ENCODE measurements at places on chromosomes 4 and X.

DNA sequence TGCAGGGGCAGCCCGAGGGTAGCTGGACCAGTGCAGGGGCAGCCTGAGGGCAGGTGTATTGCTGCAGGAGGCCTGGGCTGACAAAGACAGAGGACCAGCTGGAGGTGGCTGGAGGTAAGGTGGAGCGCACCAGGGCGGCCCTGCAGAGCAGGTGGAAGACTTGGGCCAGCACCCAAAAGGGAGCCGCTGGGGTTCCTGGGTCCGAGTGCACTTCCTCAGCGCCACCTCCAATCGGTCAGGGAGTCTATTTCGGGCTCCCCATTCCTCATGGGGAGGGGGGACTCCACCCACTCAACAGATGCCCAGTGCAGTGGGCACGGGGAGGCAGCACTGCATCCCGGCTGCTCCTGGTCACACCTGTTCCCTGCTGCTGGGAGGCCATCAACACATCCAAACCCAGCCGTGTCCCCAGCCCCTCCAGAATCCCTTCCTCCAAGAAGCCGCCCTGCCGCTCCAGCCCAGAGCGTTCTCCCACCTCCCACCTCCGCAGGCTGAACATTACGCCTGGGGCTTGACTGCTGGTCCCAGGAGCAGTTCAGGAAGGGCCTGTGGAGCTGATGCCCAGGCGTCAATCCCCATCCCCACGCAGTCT, 1.5 kb downstream of the LRPAP1 start:
- no peak for DNase-seq

- no peak for DNase-seq
These were observed 276.5 kb upstream of the CTSO start for GRCh38 chr4:156230176-156230575.

GRCh38 chrX:63884821-63885790, 100.1 kb upstream of the ARHGEF9 start:
- no peak for DNase-seq

DNA sequence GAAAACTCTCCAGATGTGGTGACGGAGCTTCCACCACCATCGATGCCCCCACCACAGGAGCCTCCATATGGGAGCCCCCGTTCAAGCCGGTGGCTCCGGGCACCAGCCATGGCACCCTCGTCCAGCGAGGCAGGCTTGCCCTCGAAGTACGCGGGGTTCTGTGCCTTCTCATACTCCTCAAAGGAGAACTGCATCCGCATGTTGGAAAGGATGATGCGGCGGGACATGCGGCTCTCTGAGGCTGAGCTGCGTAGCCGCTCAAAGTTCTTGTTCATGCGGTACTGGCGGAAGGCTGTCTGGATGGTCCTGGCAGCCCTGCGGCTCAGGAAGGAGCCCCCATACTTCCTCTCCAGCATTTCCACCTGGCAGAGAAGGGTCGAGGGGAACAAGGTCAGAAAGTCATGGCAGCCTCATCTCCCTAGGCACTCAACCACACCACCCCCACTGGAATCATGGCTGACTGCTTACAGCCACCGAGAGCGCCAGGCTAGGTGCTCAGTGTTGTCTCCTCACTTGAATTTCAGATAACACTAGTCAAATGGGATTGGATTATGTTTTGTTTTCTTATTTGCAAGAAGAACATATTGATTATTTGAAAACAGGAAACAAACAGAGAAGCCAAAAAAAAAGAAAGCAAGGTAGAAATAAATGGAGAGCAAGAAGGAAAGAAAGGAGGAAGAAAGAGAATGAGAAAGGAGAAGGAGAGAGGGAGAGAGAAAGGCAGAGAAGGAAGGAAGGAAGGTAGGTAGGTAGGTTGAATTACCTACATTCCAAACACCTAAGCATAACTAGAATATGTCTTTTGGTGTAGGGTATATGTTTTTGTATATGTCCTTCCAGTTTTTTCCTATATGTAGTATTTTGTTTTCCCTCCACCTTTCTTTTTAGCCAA, 26.6 kb downstream of the IQSEC2 start:
- DNase-seq = no peak

DNA sequence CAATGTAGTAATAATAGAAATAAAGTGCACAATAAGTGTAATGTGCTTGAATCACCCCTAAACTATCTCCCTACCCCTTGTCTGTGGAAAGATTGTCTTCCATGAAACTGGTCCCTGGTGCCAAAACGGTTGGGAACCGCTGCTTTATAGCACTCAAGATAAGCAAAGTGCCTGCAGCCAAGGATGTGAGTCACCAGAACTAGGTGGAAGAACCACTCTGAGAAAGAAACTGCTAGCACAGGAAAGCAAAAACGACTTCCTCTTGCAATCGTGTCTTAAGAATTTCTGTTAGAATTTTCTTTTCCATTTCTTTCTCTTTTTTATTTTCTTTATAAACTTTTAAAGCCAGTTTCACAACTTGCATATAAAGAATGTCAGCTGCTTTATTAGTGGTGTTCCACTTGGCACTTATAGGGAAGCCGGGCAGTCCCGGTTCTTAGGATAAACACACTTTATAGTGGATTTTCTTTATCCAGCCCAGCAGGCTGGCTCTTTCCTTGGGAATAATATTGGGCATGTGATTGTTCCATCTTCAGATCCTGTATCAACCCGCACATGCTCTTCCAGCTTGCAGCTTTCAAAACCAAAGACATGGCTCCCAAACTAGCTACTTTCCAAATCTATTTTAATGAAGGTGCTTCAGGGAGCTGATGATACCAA, 32.3 kb upstream of the CXCL8 start:
- no peak for DNase-seq

- DNase-seq = no peak
These were observed 8.7 kb downstream of the P2RY8 start for GRCh38 chrX:1528186-1528883.

GRCh38 chr4:26183017-26183416, 137.8 kb upstream of the RBPJ start:
- no peak for DNase-seq

DNA sequence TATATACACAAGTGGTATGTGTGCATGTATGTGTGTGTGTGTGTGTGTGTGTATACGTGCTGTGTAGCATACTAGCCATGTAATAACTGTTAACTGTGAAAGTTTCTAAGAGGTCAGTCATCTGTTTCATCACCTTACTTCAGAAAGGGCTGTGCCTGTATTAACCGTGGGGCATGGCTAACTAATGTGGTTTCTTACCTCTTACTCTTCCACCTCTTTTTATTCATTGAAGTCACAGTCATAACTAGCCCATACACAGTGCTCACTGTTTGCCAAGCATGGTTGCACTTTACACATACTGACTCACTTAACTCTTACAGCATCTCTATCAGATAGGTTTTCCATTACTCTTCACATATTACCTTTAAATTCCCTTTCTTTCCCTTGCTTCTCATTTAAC, 23.7 kb upstream of the LRAT start:
- DNase-seq = no peak

DNA sequence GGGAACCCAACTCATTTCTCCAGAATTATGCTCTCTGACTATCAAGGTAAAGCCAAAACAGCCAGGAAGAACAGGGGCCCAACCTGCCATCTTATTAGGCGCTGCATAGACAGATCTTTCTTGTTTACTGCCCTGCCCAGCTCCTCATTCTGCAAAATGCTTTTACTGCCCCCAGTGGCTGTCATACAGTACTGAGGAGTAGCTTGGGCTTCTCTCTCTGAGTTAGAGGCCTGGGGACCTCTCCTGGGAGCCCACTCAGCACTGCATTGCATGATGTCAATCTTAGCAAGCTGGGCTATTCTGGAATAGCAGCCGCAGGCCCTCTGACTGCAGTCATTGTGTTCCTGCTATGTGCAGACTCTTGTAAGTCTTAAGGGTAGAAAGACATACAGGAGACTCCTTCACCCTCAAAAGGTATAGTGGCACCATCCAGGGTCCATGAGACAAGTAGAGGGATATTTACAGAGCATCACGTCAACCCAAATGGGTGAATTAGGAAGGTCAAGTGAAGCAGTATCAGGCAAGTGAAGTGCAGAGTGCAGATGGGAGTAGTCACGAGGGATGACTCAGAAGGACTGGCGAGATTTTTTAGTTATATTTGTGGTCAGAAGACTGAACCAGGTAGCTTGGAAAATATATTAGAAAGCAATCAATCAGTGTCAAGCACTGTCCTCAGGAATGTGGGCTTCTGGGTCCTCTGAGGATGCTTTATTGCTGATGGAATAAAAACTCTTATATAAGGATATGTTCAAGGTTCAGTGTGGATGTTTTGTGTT, 294.1 kb upstream of the SFRP2 start:
- DNase-seq = no peak

GRCh38 chr4:186622788-186623464, 67.6 kb upstream of the MTNR1A start:
- DNase-seq = peak; percentile 44

DNA sequence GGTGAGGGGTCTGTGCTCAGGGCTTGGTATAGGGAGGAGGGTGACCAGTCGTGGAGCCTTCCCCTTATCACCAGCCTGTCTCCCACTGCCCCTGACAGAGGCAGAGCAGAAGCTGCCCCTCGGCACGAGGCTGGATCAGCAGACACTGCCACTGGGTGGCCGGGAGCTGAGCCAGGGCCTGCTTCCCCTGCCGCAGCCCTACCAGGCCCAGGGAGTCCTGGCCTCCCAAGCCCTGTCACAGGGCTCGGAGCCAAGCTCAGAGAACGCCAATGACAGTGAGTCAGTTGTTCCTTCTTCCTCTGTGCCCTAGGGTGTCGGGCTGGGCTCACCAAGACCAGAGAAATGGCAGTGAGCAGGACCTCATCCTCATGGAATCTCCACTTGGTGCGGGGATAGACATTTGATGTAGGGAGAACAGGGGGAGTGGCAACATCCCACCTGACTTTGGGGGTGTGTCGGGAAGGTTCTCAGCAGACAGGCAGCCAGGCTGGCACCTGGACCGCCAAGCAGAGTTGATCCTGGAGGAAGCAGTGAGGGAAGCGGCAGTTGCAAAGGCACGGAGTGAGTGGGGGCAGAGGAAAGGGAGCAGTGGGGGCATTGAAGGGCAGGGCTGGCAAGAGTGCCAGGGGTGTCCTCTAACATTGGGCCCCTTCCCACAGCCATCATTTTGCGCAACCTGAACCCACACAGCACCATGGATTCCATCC, 14.3 kb upstream of the UBA1 start:
- DNase-seq = no peak

GRCh38 chr4:185093603-185094002, 49.5 kb upstream of the SLC25A4 start:
- DNase-seq = no peak

- DNase-seq = no peak
These were observed 182.2 kb upstream of the ATOH1 start for GRCh38 chr4:93646233-93646930.

DNA sequence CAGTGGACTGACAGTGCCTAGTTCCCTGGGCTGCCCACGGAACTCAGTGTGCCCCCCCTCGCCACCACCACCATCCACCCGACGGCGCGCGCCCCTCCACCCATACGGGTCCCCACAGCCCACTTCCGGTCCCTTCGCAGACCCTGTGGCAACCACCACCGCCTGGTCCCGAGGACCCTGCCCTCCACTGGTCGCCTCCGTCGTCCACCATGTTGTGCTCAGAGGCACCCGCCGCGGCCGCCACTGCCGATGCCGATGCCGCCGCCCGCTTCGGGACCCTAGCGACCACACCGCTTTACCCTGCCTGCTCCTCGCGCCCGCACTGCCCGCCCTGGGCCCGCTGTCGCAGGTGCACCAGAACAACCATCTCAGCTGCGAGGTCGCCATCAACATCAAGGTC, 66.5 kb upstream of the LANCL3 start:
- DNase-seq = no peak

DNA sequence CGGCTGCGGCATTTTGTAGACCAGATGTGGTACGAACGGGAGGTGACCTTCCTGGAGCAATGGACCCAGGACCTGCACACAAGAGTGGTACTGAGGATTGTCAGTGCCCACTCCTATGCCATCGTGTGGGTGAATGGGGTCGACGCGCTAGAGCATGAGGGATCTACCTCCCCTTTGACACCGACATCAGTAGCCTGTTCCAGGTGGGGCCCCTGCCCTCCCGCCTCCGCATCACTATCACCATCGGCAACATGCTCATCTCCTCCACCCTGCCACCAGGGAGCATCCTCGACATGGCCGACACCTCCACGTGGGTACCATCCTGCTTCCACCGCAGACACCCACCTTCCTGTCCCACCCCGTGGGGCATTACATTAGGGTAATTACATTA, 46.2 kb downstream of the SMARCA5 start:
- DNase-seq = no peak

GRCh38 chrX:151488677-151489076, 74.8 kb upstream of the PASD1 start:
- no peak for DNase-seq

All from left hindlimb (tissue), 1 donor.